ENCODE measurements at places on chromosomes 16 and 17. TPM values are rescaled to one million over a fixed set of nuclear protein-coding genes. Genes with fewer than 3 reads are reported as not detected.
A peak's percentile ranks its signal among the peaks of the same experiment; 100 is the strongest.

- DNase-seq: peak; percentile 18
Observed at GRCh38 chr16:7745276-7745675, 412.6 kb downstream of the RBFOX1 start.

GRCh38 chr16:82716361-82716855 is 89.6 kb downstream of the CDH13 start:
- no peak for DNase-seq

GRCh38 chr16:59881376-59881775 is 1147.3 kb upstream of the GOT2 start:
- DNase-seq: no peak

Gene GAS7
- total RNA-seq: 80.2 TPM

DNA sequence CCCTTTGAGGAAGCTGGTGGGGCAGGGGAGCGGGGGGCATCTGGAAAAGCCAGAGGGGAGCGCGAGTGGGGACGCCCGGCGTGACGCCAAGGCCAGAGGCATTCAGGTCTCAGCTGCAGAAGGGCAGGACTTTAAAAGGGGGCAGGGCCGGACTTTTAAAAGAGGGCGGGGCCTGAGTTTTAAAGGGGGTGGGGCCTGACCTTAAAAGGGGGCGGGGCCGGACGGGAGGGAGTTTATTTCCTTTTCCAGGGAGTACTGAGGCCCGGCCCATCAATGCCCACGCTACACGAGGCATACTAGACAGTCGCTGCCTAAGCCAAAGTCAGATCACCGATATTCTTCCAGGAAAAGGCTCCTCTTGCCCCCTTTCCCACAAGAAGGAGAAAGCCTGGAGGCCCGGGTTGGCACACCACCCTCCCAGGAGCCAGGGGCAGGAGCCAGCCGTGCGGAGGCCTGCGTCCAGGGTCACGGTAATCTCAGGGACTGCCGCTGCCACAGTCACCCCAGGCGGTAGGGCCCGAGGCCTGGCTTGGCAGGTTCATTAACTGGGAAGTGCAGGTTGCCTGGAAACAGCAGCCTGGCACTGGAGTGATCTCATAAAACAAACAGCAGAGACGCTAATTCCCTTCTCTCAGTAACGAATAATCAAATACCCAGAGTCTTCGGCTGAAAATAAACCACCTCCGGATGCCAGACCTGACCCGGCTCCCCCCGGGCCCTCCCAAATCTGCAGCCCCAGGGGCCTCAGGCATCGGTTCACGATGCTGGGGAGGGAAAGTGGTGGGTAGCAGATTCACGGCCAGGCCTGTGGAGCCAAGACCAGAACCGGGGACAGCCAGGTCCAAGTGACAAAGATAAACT is 90.7 kb downstream of the TIMM22 start:
- DNase-seq: no peak

- no peak for DNase-seq
Observed at GRCh38 chr17:45676695-45677094, 107.4 kb upstream of the CRHR1 start.

GRCh38 chr17:75476271-75476671 is 19.8 kb downstream of the TMEM94 start:
- peak; percentile 85 for DNase-seq

- no peak for DNase-seq
Observed at GRCh38 chr17:81990836-81991683, 13.6 kb downstream of the ASPSCR1 start.

GRCh38 chr16:30458561-30459394 is 13.1 kb upstream of the SEPHS2 start:
- no peak for DNase-seq

DNA sequence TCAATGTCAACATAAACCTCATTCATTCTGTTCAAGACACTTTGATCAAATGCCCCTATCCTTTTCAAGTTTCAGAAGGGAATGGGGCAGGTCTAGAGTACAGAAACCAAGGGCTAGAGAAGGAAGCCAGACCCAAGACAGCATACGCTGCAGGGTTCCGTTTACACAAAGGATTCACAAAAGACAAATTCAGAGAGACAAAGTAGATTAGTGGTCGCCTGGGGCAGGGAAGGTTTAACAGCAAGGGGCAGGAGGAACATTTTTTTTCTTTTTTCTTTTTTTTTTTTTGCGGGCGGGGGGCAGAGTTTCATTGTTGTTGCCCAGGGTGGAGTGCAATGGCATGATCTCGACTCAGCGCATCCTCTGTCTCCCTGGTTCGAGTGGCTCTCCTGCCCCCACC is 19.9 kb upstream of the TRAP1 start:
- no peak for DNase-seq

DNA sequence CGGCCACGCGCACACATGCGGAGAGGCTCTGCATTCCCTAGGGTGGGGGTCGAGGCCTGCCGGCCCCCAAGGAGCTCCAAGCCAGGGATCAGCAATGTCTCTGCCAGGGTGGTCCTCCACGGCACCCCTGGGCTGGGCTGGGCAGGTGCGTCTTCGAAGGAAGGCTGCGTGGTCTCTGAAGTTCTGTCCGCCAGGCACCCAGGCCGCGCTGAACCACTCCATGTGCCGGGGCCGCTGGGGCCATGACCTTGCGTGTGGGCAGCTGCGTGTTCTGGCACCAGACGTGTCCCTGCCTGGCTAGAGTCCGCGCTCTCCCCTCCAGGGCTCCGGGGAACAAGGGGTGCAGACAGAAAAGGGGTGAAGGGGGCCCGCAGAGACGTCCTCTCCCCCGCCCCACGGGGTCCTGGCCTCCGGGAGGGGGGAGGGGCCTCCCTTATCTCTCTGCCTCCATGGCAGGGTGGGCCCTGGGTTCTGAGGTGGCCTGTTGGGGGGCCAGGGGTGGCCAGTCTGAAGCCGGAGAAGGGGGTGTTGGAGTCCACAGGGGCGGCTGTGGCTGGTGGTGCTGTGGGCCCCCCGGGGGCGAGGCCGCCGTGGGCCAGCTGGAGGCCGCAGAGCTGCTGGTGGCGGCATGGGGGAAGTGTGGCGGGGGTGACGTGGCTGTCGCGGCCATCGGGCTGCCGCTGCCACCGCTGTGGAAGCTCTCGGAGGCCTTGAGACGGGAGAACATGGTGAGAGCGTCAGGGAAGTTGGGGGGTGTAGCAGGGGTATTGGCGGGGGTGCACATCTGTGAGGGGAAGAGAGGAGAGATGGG is 5.3 kb downstream of the UBALD1 start:
- no peak for DNase-seq

Gene TRPV3
- total RNA-seq: 0.47 TPM

Gene MRM3
- 17.5 TPM for total RNA-seq

Gene PER1
- total RNA-seq: 7.8 TPM

Gene EVI2B
- total RNA-seq: 0.31 TPM

Gene GLIS2
- total RNA-seq: 5.1 TPM

Gene TMEM256
- total RNA-seq: 55.2 TPM

DNA sequence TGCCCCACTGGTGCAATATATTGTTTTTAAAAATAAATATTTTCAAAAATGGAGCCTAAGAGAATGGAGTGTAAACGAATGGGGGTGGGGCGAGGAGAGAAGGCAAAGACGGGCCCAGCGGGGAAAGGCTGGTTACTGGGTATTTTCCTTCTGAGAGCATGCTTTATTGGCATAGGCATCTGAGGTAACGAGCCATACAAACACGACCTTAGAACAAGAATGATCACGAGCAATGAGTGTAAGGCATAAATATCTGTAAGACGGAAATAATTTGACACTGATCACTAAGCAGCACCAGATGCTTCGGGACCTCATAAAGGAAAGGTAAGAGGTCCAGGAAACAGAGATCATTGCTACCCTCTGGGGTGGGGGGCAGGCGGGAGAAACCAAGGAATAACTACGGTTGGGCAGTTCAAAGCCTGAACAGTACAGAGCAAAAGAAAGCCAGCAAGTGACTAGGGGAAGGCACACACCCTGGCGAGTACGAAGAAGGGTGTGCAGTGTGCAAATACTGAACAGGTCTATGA is 959 bp downstream of the SSH2 start:
- no peak for DNase-seq

Gene NEK8
- 0.62 TPM for total RNA-seq

DNA sequence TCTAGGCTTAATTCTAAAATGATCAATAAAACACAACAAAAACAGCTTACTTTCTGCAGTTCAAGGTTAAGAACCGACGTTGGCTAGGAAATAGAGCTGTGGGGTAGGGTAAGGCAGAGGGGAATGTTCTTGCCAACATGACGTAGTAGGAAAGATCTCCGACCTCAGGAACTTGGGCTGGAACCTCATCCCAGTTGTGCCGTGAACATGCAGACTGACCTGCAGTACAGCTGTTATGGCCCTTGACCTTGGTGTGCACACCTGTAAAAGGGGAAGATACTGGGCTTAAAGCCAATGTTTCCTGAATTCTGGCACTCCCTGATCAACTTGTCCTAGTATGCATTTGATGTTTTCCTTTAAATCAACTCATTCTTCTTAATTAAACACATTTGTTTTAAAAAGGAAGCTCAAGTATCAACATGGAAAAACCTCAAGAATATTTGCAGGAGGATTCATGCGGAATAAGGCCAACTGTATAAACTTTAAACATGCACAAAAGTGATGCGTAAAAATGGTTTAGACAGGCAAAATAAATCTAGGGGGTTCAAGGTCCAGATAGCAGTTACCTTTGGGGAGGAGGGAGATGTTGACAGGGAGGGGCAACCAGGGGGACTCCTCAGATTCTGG is 14.2 kb upstream of the SLC6A2 start:
- no peak for DNase-seq

Gene SLC35G6
- total RNA-seq: not detected

Gene KRT24
- not detected for total RNA-seq

Gene CETP
- total RNA-seq: 0.62 TPM

- DNase-seq: no peak
Observed at GRCh38 chr17:64497565-64498035, 746 bp upstream of the POLG2 start.

GRCh38 chr17:76264425-76264754 is 758 bp upstream of the UBALD2 start:
- no peak for DNase-seq

- DNase-seq: no peak
Observed at GRCh38 chr17:2090804-2091534, 36.1 kb downstream of the HIC1 start.

DNA sequence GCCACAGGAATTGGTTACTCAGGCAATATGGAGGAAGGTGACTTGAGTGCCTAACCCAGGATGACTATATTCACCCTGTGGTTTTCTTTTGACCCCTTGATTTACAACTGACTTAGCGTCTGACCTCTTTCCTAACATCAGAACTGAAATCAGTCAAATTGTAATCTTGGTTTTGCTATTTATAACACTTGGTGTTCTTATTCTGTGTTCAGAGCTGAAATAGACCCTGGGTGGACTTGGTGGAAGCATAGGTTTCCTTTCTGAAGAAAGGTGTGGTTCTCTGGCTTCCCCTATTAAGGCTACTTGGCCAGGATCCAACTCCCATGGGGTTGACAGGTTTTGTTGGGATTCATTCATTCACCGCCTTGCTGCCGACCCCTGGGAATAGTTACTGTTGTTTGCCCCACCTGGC is 80.8 kb downstream of the CLEC16A start:
- no peak for DNase-seq

- no peak for DNase-seq
Observed at GRCh38 chr17:31295489-31295871, 1.6 kb downstream of the OMG start.

GRCh38 chr17:48492401-48493298 is 38.2 kb downstream of the HOXB1 start:
- DNase-seq: no peak

- DNase-seq: no peak
Observed at GRCh38 chr17:57945996-57946797, 9.0 kb downstream of the CUEDC1 start.

Gene OR2C1
- 0.62 TPM for total RNA-seq

Gene MT1X
- 14.5 TPM for total RNA-seq

Gene ADAP2
- total RNA-seq: 8.0 TPM

DNA sequence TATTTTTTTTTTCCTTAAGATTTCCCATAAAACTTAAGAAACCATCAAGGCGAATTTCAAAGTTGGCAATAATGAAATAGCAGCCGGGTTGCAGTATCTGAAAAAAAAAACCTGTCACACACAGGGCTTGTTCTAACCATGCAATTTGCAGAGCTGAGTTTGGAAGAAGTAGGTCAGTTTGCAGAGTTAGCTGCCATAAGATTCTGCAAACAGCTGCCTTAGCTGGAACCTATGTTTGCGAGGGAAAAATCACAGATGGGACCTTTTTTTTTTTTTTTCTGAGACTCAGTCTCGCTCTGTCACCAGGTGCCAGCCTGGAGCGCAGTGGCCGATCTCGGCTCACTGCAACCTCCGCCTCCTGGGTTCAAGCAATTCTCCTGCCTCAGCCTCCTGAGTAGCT is 98.5 kb upstream of the HS3ST4 start:
- DNase-seq: no peak

DNA sequence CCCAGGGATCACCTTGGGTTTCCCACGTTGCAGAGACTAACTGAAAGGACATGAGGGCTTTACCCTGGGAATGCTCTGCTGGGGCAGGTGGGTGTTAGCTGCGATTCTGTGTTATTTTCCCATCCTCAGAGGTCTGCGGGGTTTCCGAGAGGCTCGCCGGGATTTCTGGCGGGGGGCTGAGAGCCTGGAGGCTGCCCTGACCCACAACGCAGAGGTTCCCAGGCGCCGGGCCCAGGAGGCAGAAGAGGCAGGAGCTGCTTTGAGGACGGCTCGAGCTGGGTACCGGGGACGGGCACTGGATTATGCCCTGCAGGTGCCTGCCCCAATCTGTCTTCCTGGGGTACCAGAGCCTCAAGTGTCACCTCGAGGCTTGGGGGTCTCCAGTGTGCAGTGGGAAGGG is 6.9 kb downstream of the ACAP1 start:
- no peak for DNase-seq

DNA sequence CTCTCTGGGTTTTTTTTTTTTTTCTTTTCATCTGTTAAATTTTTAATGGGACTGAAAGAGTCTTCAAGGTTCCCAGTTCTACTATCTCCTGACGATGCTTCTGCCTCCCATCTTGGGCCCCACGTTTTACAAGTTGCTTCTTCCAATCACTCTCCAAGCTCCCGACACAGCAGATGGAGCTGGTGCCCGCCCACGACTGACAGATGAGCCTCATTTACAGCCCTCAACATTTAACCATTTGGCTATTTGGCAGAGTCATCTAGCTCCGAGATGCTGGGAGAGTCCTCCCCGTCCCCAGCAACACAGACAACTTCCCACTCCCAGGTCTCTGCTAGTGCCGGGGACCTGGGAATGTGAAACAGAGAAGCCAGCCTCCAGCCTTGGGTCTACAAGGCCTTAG is 276.9 kb downstream of the SHISA9 start:
- DNase-seq: peak; percentile 36

DNA sequence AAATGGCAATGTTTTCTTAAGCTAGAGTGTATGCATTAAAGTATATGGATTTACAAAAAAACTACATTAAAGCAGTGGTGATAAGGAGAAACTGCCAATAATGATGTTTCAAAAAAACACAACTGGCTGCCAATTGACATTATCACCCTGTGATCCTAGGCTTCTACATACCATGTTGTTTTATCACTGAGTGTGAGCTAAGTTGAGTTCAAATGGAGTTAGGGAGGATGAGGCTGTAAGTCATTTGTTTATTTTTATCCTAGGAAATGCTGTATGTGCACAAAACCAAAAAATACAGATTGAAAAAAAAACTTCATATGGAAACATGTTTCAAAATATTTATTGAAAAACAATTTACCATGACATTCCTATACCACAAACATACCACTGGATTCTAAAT is 22.9 kb downstream of the CHCT1 start:
- DNase-seq: no peak

Gene MYADML2
- total RNA-seq: 0.16 TPM

GRCh38 chr17:74623693-74624093 is at the start of gene CD300E:
Gene CD300E (minus strand): TSS chr17:74623738. CDS start chr17:74623621, 117 bp downstream.
- DNase-seq: no peak

- no peak for DNase-seq
Observed at GRCh38 chr17:28992625-28993600, 12.9 kb downstream of the SEZ6 start.

- no peak for DNase-seq
Observed at GRCh38 chr17:45895969-45896785, 1.8 kb downstream of the MAPT start.
